CD14-positive monocyte (primary cell): ENCODE measurements at places on chromosomes 16 and 17. TPM values are rescaled to one million over a fixed set of nuclear protein-coding genes. Genes with fewer than 3 reads are reported as not detected.
A peak's percentile ranks its signal among the peaks of the same experiment; 100 is the strongest.

The GSE1 gene
- 28.5 and 38.9 TPM in 2 replicates for polyA plus RNA-seq

The TSR3 gene
- 48.2 TPM for polyA plus RNA-seq

The DNASE1L2 gene
- polyA plus RNA-seq: 1.1 and 1.7 TPM in 2 replicates

The C16orf96 gene
- polyA plus RNA-seq: not detected

The B4GALNT2 gene
- polyA plus RNA-seq: not detected

The DECR2 gene
- 8.7 TPM for polyA plus RNA-seq

The APOH gene
- not detected in 2 replicates for polyA plus RNA-seq

The HOXB8 gene
- polyA plus RNA-seq: not detected in 2 replicates

The TBC1D3 gene
- not detected for polyA plus RNA-seq

The CDK5RAP3 gene
- polyA plus RNA-seq: 430 and 782 TPM in 2 replicates

The NR1D1 gene
- 4.6 and 4.9 TPM in 2 replicates for polyA plus RNA-seq

The TEX19 gene
- polyA plus RNA-seq: not detected

The TIMP2 gene
- 4.5 TPM for polyA plus RNA-seq

DNA sequence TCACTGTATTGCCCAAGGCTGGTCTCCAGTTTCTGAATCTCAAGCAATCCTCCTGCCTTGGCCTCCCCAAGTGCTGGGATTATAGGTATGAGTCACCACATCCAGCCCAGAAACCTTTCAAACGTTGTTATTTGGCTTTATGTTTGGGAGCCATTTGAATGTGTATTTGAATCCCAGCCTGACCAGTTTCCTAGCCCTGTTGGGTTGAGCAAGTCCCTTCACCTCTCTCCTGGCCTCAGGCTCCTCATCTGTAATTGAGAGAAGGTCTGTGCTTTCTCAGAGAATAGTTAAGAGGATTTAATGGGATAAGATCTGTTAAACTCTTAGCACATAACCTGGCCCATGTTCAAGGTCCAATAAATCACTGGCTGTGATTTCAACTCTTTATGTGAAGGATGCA, 385.8 kb upstream of the RBFOX1 start:
- no peaks in the 10 kb centered on the region for H3K36me3 ChIP-seq
- H3K4me1 ChIP-seq: no peaks in the 10 kb centered on the region
- no peak overlapping the region for H3K27ac ChIP-seq
- H3K4me3 ChIP-seq: no peak overlapping the region
- no peaks in the 10 kb centered on the region for H3K27me3 ChIP-seq
- DNase-seq: no peak

GRCh38 chr17:17030515-17031211, 11.6 kb upstream of the MPRIP start:
- DNase-seq: no peak
- no peak overlapping the region for H3K4me3 ChIP-seq
- no peaks in the 10 kb centered on the region for H3K4me1 ChIP-seq
- no peaks in the 10 kb centered on the region for H3K36me3 ChIP-seq

- H3K27ac ChIP-seq: no peak overlapping the region
- no peaks in the 10 kb centered on the region for H3K27me3 ChIP-seq
- no peak overlapping the region for H3K4me3 ChIP-seq
- H3K4me1 ChIP-seq: peaks cover 13% of the 10 kb centered on the region
Measured at GRCh38 chr16:30131869-30132475, 9.0 kb upstream of the MAPK3 start.

GRCh38 chr17:29608986-29609385, 13.7 kb downstream of the CORO6 start:
- H3K4me1 ChIP-seq: peaks cover 15% of the 10 kb centered on the region
- no peak overlapping the region for H3K4me3 ChIP-seq
- no peak for DNase-seq
- H3K36me3 ChIP-seq: no peaks in the 10 kb centered on the region
- H3K27ac ChIP-seq: no peak overlapping the region

- H3K27ac ChIP-seq: no peak overlapping the region
- H3K27me3 ChIP-seq: peaks cover 18% of the 10 kb centered on the region
- H3K36me3 ChIP-seq: no peaks in the 10 kb centered on the region
Measured at GRCh38 chr17:44310188-44310587, 1.8 kb downstream of the RUNDC3A start.

GRCh38 chr17:42247734-42248133, 28.5 kb downstream of the STAT5B start:
- no peak overlapping the region for H3K4me3 ChIP-seq
- peaks cover 42% of the 10 kb centered on the region for H3K4me1 ChIP-seq
- peak overlapping the region; percentile 78 for H3K27ac ChIP-seq
- DNase-seq: peak; percentile 48

- no peak overlapping the region for H3K4me3 ChIP-seq
- no peaks in the 10 kb centered on the region for H3K4me1 ChIP-seq
- no peak for DNase-seq
Measured at GRCh38 chr16:54544553-54545180, 258.1 kb upstream of the IRX3 start.

GRCh38 chr16:72203401-72203800, 31.4 kb upstream of the PMFBP1 start:
- DNase-seq: peak; percentile 96
- no peaks in the 10 kb centered on the region for H3K27me3 ChIP-seq
- H3K27ac ChIP-seq: peak overlapping the region; percentile 97
- H3K4me3 ChIP-seq: no peak overlapping the region
- no peaks in the 10 kb centered on the region for H3K36me3 ChIP-seq
- peaks cover 37% of the 10 kb centered on the region for H3K4me1 ChIP-seq

- no peaks in the 10 kb centered on the region for H3K27me3 ChIP-seq
- H3K4me1 ChIP-seq: peaks cover 1% of the 10 kb centered on the region
- no peaks in the 10 kb centered on the region for H3K36me3 ChIP-seq
- no peak overlapping the region for H3K27ac ChIP-seq
- no peak overlapping the region for H3K4me3 ChIP-seq
Measured at GRCh38 chr17:80981062-80981902, 10.4 kb upstream of the CHMP6 start.

DNA sequence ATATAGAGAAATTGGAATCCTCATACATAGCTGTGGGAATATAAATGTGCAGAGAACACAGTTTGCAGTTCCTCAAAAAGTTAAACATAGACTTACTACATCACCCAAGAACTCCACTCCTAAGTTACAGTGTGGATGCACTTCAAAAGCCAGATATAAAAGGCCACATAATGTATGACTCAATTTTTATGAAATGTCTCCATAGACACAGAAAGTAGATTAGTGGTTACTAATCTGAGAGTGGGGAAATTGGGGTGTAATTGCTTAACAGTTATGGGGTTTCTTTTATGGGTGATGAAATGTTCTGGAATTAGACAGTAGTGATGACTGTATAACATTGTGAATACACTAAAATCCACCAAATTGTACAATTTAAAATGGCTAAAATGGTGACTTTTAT, 60.9 kb downstream of the CACNG1 start:
- peak overlapping the region; percentile 91 for H3K27ac ChIP-seq
- DNase-seq: peak; percentile 84
- no peak overlapping the region for H3K4me3 ChIP-seq

GRCh38 chr16:86444261-86444660, 66.1 kb upstream of the FOXF1 start:
- DNase-seq: no peak
- H3K4me1 ChIP-seq: no peaks in the 10 kb centered on the region
- H3K4me3 ChIP-seq: no peak overlapping the region
- H3K27ac ChIP-seq: no peak overlapping the region

DNA sequence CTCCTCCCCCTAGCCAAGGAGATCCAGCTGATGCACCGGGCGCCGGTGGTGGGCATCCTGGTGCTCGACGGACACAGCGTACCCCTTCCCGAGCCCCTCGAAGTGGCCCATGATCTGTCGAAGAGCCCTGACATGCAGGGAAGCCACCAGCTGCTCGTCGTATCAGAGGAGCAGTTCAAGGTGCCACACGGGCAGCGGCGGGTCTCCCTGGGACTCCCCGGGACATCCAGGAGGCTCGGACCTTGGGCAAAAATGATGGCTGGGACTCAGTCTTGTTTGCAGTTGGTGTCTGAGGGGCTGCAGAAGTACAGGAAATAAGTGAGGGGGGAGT, 15.8 kb upstream of the MYO15B start:
- H3K4me1 ChIP-seq: peaks cover 21% of the 10 kb centered on the region
- no peaks in the 10 kb centered on the region for H3K27me3 ChIP-seq
- H3K27ac ChIP-seq: peak overlapping the region; percentile 90
- no peak overlapping the region for H3K4me3 ChIP-seq
- DNase-seq: no peak

DNA sequence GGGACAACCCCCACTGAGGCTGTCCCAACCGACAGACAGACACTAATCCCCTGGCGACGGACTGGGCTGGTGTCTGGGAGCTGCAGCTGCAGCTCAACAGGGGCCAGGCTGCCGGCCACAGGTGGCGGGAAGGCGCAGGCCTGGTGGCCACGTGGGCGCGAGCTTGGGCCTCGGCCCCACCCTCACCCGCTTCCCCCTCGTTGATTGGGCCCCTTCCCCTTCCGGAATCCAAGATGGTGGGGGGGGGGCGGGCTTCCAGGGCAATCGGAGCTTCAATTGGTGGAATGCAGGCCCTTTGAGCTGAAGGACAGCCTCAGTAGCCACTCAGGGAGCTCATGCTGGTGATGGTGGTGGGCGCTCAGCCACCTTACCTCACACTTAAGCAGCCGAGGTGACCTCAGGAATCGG, 8.7 kb upstream of the TBX4 start:
- no peaks in the 10 kb centered on the region for H3K4me1 ChIP-seq
- H3K4me3 ChIP-seq: no peak overlapping the region
- no peak overlapping the region for H3K27ac ChIP-seq

DNA sequence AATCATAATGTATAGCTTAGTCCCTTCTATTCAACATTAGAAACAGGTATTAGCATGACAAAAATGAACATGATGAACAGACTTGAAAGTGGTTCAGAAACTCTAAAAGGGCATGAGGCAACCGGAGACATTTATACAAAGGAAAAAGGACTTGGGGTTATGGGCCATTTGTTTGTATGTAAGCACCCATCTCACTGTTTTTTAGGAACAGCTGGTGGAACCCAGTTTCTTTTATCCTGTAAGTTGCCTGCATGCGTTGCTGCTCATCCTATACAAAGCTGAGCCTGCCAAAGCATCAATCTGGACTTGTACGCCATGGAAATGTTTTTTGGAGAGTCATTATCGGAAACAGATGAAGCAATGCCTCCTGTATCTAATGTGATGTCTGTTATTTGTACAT, 72.3 kb upstream of the NACA2 start:
- no peak overlapping the region for H3K27ac ChIP-seq
- no peaks in the 10 kb centered on the region for H3K36me3 ChIP-seq
- H3K27me3 ChIP-seq: no peaks in the 10 kb centered on the region
- no peaks in the 10 kb centered on the region for H3K4me1 ChIP-seq
- no peak for DNase-seq

GRCh38 chr16:85029408-85029784, 1.8 kb downstream of the KIAA0513 start:
- H3K36me3 ChIP-seq: peaks cover 32% of the 10 kb centered on the region
- peak; percentile 79 for DNase-seq
- peaks cover 63% of the 10 kb centered on the region for H3K4me1 ChIP-seq
- H3K4me3 ChIP-seq: peak overlapping the region; percentile 84
- H3K27ac ChIP-seq: peak overlapping the region; percentile 84

- H3K36me3 ChIP-seq: peaks cover 8% of the 10 kb centered on the region
- peak overlapping the region; percentile 70 for H3K4me3 ChIP-seq
- peaks cover 19% of the 10 kb centered on the region for H3K4me1 ChIP-seq
Measured at GRCh38 chr17:82963104-82963950, 116.1 kb upstream of the METRNL start.

DNA sequence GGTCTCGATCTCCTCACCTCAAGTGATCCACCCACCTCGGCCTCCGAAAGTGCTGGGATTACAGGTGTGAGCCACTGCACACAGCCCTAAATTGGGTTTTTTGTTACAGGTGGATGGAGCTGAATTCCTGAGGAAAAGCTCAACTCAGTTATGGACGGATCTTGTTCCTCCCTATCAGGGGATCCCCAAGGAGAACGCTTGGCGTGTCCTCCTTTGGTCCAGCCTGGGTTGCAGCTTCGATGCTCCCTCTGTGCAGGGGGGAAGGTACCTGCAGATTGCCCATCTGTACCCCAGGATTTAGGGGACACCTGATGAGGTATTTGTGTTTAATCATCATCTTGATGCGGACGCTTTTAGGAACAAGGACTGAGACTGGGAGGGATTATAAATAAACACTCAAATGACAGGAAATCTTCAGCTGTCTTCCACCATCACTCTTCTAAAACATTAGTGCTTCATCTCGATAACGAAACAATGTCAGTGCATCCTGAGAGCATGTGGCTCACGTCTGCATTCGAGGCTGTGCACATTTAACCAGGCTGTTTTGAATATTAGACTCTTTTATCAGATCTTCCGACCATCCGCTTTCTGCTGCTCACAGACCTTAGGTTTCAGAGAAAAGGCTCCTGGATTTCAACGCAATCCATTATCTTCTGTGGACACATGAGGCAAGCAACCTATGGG, 18.2 kb upstream of the MEIOB start:
- H3K4me3 ChIP-seq: no peak overlapping the region
- no peak for DNase-seq
- no peaks in the 10 kb centered on the region for H3K36me3 ChIP-seq
- H3K27me3 ChIP-seq: no peaks in the 10 kb centered on the region

- no peaks in the 10 kb centered on the region for H3K4me1 ChIP-seq
- H3K27ac ChIP-seq: no peak overlapping the region
- H3K4me3 ChIP-seq: no peak overlapping the region
- no peaks in the 10 kb centered on the region for H3K36me3 ChIP-seq
Measured at GRCh38 chr17:36755586-36755985, 154.2 kb downstream of the MRM1 start.

DNA sequence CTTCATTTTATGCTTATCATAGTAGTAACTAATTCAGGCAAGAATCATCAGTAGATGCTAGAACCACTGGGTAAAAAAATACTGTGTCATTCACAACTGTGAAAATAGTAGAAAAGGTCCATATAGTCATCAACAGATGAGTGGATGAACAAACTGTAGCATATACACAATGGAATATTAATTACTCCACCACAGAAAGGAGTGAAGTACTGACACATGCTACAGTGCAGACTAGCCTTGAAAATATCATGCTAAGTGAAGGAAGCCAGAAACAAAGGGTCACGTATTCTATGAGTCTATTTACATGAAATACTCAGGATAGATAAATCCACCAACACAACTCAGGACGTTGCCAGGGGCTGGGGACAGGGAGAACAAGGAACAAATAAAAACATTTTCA, 13.3 kb downstream of the USP22 start:
- peaks cover 15% of the 10 kb centered on the region for H3K4me1 ChIP-seq
- H3K4me3 ChIP-seq: no peak overlapping the region
- peaks cover 55% of the 10 kb centered on the region for H3K36me3 ChIP-seq
- H3K27ac ChIP-seq: no peak overlapping the region

- H3K4me3 ChIP-seq: no peak overlapping the region
- H3K27me3 ChIP-seq: peaks cover 93% of the 10 kb centered on the region
- H3K4me1 ChIP-seq: no peaks in the 10 kb centered on the region
- H3K27ac ChIP-seq: no peak overlapping the region
Measured at GRCh38 chr16:51151961-51152663, 1.0 kb upstream of the SALL1 start.

- H3K4me1 ChIP-seq: peaks cover 19% of the 10 kb centered on the region
- no peaks in the 10 kb centered on the region for H3K27me3 ChIP-seq
- no peak for DNase-seq
- H3K27ac ChIP-seq: no peak overlapping the region
- H3K4me3 ChIP-seq: no peak overlapping the region
Measured at GRCh38 chr16:4410335-4411075, 5.9 kb downstream of the CORO7 start.

DNA sequence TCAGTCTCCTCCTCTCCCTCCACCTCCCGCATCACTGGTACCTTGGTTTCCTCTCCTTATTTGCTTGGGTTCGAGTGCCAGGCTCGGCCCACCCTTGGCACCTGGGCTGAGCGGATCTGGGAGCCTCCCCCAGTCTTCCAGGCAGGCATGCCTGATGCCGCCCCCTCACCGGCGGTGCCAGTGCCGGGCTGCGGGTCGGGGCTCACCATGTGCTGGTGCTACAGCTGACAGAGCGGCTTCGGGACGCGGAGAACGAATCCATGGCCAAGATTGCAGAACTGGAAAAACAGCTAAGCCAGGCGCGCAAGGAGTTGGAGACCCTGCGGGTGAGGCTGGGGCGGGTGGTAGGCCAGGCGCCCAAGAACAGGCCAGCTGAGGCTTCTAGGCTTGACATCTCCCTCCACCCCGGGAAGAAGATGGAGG, 19.2 kb downstream of the FMNL1 start:
- H3K27me3 ChIP-seq: no peaks in the 10 kb centered on the region
- H3K36me3 ChIP-seq: peaks cover 97% of the 10 kb centered on the region
- H3K27ac ChIP-seq: no peak overlapping the region
